Anterior cingulate cortex (tissue), 58 donors: ENCODE measurements at places on chromosomes 16 and 17.
A peak's percentile ranks its signal among the peaks of the same experiment; 100 is the strongest.

DNA sequence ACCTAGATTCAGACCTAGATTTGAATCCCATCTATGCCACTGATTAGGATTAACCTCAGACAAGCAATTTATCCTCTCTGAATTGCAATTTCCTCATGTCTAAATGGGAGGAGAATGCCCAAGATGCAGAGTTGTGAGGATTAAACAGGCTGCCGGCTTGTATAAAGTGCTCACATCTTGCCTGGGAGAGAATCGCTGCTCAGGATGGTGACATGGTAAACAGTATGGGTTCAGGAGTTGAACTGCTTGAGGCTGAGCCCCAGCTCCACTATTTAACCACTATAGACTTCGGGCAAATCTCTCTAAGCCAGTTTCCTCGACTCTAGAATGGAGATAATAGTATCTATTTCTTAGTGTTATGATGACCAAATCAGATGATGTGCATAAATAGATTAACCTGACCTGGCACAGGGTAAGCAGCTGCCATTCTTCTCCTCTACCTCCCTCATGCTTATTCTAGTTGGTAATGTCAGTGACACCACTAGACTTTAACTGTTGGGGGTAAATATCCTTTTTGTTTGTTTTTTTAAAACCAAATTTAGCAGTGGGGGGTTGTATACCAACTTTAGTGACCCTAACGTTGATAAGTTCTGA lies 732 bp upstream of the RPL27 start:
- no peak for DNase-seq

DNA sequence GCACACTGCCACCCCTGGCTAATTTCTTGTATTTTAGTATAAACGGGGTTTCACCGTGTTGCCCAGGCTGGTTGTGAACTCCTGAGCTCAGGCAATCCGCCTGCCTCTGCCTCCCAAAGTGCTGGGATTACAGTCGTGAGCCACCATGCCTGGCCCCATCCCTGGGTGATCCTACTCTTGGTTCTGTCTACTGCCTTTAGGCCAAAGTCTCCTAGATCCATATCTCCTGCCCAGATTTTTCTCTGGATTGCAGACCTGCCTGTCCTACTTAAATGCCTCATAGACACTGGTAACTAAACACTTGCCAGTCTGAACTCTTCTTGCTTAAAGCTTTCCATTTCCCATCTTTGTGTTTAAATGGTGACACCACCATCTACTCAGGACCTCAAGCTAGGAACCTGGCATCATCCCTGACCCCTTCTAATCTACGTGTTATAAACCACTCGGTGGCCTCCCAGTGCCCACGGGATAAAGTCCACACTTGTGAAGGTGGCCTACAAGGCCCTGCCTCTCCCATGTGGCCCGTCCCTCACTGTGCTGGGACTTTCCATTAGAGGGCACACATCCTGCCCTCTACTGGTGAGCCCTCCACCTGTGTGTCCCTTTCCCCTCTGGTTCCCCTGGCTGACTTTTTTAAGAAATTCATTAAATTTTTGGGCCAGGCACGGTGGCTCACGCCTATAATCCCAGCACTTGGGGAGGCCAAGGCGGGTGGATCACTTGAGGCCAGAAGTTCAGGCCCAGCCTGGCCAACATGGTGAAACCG lies 51.1 kb downstream of the USP43 start:
- DNase-seq, result no peak

- no peak for DNase-seq
Observed at GRCh38 chr17:15922586-15922985, 22.3 kb upstream of the ADORA2B start.

DNA sequence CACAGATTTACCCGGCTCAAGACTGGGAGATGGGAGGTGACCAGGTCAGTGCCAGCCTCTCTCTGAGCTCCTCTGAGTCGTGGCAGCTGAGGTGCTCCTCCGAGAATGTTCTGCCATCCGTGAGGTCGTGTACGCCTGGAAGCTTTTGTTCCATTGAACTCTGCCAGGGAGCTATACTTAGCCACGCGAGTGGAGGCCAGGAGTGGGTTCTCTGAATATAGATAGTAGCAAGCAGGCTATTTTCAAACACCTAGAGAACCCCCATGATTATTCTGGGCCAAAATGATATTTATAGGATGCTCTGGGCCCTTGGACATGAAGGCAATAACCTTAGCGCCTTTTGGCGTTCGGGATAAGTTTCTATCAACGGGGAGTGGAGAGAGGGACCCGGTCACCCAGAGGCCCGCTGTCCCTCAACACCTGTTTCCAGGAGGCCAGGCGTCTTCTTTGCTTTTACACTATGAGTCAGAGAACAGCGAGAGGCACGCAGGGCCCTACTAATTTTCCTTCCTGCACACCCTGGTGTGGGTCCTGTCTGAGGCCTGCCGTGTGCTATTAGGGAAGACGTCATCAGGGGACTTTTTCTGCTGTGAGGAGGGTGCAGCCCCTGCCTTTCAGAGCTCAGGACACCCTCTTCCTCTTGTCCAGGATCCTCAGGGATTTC lies 11.0 kb upstream of the MVD start:
- DNase-seq, result no peak

- peak; percentile 80 for DNase-seq
Observed at GRCh38 chr16:89256651-89257254, 39.2 kb downstream of the ZNF778 start.

- no peak for DNase-seq
Observed at GRCh38 chr17:1834380-1835149, 4.8 kb downstream of the RPA1 start.

DNA sequence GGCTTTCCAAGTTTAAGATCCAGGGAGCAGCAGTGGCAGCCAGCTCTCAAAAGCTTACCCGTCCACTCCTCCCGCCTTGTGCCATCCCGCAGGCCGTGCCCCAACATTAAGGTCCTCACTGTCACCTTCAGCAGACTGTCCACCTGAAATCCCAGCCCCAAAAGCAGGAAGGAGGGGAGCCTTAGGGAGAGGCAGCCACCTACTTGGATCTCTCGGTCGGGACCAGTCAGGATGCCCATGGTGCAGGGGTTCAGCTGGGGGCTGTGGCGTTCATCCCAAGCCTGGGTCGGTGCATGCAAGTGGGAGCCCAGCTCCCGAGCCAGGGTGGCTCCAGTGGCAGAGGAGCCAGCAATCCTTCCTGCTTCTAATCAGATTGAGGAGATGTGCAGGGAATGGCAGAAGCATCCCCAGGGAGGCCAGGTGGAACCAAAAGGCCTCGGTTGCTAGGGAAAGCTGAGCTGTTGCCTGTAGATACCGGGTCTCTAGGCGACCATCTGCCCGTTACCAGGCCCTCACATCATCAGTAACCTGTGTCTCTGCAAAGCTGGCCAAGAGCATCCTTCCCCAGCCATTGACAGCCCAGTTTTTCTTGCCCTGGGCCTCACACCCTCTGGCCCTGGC lies 24.6 kb downstream of the CNGB1 start:
- DNase-seq, result no peak

DNA sequence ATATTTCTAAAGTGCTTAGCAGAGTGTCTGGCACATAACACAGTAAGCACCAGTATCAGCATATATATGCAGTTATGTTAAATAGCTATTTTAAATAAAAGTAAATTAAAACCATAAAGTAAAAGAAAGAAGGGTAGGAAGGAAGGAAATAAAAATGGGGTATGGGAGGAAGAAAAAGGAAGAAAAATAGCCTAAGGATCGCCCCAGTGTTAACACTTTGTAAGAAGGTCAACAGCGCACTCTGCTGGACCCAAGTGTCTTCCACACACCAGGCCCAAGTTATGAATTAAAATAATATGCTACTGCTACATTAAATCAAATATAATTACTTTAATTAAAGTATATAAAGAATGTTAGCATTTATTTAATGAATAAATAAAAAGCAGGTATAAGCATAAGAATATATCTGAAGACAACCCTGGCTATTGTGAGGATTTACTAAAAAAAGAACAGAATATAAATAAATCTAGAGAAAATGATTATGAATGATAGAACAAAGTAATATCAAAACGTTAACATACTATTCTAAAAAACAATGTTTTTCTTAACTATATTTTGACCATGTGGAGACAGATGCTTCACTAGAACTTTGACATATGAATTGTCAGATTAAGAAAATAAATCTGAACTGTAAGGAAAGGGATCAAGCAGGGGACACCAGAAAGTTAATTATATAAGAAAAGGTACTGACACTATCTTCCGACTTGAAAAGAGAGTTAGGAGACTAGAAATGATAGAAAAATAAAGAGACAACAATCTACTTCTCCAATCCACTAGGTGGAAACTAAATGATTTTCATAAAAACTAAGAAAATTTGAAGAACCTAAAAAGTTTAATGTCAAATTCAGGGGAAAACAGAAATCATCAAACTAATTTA lies 25.9 kb downstream of the BRIP1 start:
- DNase-seq, result no peak

DNA sequence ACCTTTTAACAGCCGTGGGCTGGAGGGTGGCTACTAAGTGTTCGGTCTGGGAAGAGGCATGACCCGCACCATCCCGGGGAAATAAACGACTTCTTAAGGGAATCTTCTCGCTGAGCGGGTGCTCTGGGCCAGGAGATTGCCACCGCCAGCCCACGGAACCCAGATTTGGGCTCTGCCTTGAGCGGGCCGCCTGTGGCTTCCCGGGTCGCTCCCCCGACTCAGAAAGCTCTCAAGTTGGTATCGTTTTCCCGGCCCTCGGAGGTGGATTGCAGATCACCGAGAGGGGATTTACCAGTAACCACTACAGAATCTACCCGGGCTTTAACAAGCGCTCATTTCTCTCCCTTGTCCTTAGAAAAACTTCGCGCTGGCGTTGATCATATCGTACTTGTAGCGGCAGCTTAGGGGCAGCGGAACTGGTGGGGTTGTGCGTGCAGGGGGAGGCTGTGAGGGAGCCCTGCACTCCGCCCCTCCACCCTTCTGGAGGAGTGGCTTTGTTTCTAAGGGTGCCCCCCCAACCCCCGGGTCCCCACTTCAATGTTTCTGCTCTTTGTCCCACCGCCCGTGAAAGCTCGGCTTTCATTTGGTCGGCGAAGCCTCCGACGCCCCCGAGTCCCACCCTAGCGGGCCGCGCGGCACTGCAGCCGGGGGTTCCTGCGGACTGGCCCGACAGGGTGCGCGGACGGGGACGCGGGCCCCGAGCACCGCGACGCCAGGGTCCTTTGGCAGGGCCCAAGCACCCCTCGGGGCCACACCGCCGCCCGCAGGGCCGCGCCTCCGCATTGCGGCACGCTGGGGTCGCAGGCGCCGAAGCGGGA lies 3.6 kb upstream of the CBX4 start:
- no peak for DNase-seq
